ENCODE measurements at places on chromosomes 6 and 20. TPM values are rescaled to one million over a fixed set of nuclear protein-coding genes. Genes with fewer than 3 reads are reported as not detected.

The NOTCH4 gene
- 2.1 TPM for total RNA-seq

The GCNT2 gene
- 25.2 TPM for total RNA-seq

The MYLK4 gene
- 0.36 TPM for total RNA-seq

The BPI gene
- total RNA-seq = not detected

The FKBP1C gene
- 0.39 TPM for total RNA-seq

The CUL7 gene
- total RNA-seq = 18.6 TPM

The GPR6 gene
- total RNA-seq = not detected

The ENPP5 gene
- 2.4 TPM for total RNA-seq

The PRSS16 gene
- total RNA-seq = 13.3 TPM

The FAXC gene
- not detected for total RNA-seq
